ENCODE measurements at places on chromosomes 4 and X.

- DNase-seq = no peak
Measured at GRCh38 chrX:53263597-53264094, 17.7 kb downstream of the IQSEC2 start.

DNA sequence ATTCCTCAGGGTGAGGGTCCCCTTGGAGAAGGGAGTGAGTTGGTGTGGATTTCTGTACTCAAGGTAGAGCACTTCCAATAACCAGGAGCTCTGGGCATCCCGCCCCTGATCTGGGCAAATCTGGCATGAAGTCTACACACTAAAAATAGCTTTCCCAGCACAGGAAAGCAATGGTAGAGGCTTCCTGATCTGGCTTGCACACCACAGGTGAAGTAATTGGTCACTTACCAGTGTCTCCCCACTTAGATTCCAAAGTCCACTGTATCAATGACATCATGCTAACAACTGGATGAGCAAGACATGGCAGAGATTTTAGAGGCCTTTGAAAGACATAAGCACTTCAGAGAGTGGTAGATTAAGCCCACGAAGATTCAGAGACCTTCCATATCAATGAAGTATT lies 17.8 kb upstream of the IDS start:
- DNase-seq = no peak

DNA sequence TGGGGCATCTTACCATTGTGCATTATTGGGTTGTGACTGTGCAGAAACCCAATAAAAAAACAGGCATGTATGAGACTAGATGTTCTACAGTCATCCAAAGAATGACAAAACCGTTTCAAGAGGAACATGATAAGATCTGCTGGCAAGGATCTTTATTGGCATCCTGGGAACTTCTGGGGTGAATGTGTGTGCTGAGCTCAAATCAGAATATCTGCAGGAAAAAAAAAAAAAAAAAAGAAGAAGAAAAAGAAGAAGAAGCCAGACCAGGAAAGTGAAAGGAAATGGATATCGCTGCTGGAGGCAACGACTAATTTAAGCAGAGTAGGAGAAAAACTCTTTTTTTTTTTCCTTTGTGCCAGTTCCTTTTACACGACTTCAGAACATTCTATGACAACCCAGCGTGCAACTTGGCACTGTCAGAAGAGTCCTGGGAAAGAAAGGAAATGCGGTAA lies 484.2 kb upstream of the BOD1L1 start:
- DNase-seq = no peak

GRCh38 chr4:164536814-164537213 lies 217.1 kb upstream of the SMIM31 start:
- DNase-seq = no peak

DNA sequence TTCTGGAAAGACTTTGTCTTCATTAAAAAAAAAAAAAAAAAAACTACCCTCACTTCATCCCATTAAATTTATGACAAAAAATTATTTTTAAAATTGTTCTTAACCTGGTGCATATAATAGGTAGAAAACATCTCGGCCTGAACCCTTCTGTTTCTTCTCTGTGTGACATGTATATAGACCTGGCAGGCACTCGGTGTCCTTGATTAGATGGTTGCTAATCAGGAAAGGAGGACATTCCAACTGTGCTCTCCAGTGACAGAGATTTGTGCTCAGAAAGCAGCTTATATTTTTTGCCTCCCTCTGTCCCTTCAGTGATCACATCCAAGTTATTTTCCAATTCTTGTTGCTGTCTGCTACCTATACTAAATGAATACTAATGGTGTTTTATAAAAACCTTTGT lies 355.6 kb downstream of the CBLL2 start:
- DNase-seq = no peak

DNA sequence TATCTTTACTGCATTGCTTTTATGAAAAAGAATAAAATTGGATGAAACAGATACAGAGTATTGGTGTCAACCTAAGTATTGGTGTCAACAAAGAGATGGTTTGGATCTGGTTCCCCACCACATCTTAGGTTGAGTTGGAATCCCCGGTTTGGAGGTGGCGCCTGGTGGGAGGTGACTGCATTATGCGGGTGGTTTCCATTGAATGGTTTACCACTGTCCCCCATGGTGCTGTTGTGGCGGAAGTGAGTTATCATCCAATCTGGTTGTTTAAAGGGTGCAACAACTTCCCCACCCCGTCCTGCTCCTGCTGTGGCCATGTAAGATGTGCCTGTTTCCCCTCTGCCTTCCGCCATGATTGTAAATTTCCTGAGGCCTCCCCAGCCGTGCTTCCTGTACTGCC lies 52.8 kb upstream of the CD99 start:
- DNase-seq = no peak

Measured in NCI-H1694 treated with DMSO at 0.1 percent for 48 hours (cell line).